ENCODE measurements at places on chromosomes 12 and 14.

DNA sequence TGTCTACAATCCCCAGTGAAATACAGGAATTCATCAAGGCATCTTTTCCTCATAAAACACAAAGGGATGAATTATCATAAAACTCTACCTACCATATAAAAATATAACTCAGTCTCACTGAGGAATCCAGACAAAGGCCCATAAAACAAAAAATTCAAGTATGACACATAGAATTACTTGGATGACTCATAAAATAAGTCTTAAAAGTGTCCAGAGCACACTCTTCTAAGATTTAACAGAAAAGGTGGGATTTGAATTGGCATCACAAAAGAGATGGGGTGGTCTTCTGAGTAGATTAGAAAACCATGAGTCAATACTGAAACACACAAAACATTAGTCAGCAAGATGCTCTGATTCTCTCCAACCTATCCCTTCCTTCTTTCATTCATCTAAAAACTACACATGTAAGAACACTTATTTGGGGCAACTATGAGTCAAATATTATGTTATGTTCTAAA is 202.7 kb upstream of the GARIN6 start:
- no peak for DNase-seq

DNA sequence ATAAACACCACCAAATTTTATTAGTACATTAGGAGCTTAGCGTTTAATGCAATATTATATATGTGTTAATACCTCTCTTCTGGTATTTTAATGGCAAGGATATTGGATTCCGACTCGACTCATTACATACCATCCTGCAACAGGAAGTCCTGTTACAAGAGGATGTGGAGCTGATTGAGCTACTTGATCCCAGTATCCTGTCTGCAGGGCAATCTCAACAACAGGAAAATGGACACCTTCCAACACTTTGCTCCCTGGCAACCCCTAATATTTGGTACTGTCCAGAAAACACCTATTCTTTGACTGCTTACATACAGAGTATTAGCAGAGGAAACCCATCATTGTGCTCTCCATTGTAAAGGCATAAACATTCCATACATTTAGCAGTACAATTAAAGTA is 45.2 kb downstream of the VEZT start:
- DNase-seq, result no peak

DNA sequence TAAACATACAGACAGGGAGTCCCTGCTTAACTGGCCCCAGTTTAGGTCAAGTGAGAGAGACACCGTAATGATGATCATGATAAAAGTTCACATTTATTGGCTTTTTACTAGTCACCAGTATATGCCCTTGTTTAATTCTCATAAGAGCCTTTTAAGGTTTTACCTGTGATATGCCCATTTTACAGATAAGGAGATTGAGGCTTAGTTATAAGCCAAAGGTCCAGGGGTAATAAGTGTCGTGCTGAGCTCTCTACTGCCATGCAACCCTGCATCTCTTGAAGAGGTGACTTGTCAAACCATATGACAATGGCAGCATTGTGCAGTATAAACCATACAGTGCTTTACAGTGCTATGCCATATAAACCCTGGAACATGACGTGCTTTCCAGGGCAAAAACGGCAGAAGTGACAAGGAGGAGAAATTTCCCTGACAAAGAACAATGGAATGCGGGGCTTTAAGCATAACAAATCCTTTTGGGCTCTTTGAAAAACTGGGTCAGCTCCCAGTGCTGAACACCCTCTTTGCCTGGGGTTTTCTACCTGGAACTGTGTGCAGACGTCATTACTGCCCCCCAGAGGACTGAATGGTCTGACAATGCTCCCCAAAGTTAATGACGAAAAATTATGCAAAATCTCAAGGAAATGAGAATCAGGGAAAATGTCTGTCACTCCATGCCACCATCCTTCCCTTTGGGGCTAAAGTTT is 59.7 kb upstream of the C14orf132 start:
- DNase-seq, result no peak

- no peak for DNase-seq
Observed at GRCh38 chr14:59187118-59187517, 1.3 kb upstream of the DAAM1 start.

GRCh38 chr12:50145439-50145838 is 21.7 kb downstream of the CERS5 start:
- no peak for DNase-seq

DNA sequence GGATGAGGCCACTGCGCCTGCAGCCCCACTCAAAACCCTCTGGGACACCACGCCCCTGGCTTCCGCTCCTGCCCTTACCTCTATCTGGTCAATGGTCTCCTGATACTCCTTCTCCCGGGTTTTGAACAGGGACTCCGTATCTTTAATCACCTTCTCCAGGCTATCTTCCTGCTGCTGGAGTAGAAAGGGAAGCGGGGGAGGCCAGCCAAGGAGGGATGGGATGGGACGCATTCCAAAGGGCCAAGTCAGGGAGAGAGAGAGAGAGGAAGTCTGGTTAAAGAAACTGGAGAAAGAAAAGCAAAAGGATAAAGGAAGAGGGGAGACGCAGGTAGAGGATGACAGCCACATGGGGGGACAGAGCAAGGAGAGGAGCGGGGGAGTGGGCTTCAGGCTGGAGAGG is 7.9 kb downstream of the IFFO1 start:
- DNase-seq, result no peak
